NCI-H1092 treated with DMSO at 0.1 percent for 48 hours (cell line): ENCODE measurements at places on chromosomes 16 and 17.

- no peak for DNase-seq
Measured at GRCh38 chr16:31695667-31696066, 168.0 kb downstream of the AHSP start.

DNA sequence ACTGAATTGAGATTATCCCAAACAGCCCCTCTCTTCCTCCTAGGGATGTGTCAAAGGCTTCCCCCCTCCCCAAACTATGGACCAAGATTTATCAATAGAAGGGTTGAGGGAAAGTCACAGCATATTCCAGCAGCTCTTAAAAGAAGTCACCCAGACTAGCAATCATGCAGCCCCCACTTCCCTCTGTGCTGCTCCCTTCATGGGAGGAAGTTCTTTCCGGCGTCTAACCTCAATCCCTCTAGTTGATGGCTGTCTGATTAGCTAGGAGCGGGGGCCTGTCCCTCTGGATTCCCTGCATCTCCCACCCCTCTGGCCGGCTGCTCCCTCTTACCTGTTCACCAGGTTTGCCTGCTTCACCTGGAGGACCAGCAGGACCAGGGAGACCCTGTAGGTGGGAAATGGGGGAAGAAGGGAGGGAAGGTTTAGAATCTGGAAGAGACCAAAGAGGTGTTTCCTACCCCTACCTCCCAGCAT, 9.2 kb downstream of the COL1A1 start:
- DNase-seq = no peak

DNA sequence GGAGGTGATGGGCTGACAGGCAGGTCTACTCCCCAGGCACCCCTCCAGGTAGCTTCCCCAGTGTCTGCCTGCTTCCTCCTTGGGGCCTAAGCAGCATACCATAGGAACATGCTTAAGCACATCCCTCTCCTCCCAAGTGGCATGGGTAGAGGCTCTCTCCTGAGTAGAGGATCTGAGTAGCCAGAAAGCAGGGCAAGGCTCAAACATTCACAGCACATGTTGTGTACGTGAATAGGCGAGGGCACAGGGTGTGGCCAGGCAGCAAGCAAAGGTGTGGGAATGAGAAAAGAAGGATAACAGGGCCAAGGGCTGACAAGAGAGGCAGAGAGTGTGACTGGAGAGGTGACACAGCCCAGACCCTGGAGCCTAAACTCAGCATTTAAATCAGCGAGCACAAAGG, 29.7 kb upstream of the GFOD2 start:
- no peak for DNase-seq

- no peak for DNase-seq
Measured at GRCh38 chr17:4005296-4006164, 41.3 kb upstream of the ATP2A3 start.

- DNase-seq = no peak
Measured at GRCh38 chr17:53949473-53950090, 126.9 kb downstream of the KIF2B start.

GRCh38 chr17:63435681-63436522, 10.2 kb downstream of the CYB561 start:
- DNase-seq = peak; percentile 56

DNA sequence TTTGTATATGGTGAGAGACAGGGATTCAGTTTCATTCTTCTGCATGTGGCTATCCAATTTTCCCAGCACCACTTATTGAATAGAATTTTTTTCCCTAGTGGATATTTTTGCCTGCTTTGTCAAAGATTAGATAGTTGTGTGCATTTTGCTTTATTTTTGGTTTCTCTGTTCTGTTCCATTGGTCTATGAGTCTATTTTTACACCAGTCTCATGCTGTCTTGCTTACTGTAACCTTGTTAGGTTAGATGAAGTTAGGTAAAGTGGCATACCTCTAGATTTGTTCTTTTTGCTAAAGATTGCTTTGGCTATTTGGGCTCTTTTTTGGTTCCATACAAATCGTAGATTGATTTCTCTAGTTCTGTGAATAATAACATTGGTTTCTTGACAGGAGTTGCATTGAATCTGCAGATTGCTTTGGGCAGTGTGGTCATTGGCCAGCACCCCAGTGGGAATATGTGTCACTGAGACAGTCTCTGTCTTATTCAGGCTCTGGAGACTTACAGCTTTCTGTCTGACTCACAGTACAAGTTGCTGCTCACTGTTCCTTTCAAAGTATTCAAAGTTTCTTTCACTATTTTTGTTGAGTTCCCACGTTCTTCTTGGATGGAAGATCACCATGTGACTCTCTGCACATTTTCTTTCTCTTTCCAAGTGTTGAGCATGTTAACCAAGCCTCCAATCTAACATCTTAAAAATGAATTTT, 709.1 kb downstream of the CDH11 start:
- no peak for DNase-seq

- DNase-seq = no peak
Measured at GRCh38 chr17:38942696-38943334, 17.4 kb downstream of the LASP1NB start.

DNA sequence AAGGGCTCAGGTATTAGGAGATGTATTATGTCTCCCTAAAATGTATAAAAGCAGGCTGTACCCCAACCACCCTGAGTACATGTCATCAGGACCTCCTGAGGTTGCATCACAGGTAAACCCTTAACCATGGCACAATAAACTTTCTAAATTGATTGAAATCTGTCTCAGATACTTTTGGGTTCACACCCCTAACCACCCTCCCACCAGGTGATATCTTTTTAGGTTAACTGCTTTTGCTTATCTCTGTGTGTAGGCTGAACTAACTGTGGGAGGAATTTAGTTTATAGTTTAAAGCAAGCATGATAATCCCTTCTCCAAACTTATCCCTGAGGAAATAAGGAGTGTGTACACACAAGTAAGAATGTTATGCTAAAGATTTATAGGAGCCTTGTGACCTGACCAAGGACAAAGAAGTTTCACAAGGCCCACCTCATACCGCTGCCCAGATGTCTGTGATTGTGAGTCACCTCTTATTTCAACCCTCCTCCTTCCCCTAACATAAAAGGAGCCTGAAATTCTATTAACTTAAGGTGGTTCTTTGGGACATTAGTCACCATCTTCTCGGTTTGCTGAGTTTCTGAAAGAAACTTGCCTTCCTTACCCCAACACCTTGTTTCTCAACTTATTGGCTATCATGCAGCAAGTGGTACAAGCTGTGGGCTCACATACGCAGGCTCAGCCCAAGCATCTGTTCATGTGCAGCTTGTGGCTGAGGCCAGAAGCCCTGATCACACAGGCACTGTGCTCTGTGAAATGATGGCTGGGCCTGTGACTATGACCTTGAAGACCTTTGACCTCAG, 11.3 kb downstream of the PRSS22 start:
- no peak for DNase-seq

- DNase-seq = peak; percentile 17
Measured at GRCh38 chr17:83079352-83079747, at the start of gene METRNL. TSS of gene METRNL (plus strand) at chr17:83079609. CDS start at chr17:83079816, 207 bp downstream.

DNA sequence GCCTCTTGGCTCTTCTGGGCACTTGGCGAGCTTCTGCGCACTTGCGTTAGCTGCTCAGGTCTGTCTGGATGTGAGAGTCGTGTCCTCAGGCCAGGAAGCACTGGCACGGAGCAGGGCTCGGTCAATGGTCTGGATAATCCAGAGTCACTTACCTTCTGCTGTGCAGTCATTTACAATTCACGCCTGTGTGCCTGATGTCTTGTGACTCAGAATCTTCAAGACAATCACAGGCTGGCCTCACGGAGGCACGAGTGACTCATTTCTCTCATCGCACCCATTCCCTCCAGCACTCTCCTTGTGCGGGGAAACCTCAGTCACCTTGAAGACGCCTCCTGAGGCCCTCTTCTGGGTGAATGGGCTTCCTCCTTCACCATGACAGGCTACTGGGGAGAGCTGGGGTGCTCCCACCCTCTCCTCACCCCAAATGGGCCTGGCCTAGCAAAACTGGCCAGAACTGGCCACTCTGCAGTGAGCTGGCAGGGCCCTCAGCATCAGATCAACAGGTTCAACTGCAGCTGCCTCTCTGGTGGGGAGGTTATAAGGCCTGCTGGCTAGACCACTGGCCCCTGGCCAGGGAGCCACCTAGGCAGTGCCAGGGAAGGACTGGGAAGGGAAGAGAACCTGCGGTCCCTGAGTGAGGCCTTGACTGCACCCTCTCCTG, 1.9 kb upstream of the CAPN15 start:
- DNase-seq = no peak

GRCh38 chr17:69447726-69448125, 33.2 kb downstream of the MAP2K6 start:
- no peak for DNase-seq

DNA sequence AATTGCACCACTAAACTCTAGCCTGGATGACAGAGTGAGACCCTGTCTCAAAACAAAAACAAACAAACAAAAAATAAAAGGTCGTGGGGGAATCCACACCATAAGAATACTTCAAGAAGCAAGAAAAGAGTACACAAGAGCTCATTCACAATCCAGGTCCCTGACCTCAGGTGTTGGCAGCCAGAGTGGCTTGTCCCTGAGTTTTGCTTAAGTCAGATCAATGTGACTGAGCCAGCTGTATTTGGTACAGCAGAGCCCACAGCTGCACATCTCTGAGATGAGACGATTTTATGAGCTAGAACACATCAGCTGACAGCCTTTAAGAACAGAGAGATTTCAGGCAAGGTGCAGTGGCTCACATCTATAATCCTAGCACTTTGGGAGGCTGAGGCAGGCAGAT, 22.4 kb downstream of the CACNG1 start:
- DNase-seq = no peak

DNA sequence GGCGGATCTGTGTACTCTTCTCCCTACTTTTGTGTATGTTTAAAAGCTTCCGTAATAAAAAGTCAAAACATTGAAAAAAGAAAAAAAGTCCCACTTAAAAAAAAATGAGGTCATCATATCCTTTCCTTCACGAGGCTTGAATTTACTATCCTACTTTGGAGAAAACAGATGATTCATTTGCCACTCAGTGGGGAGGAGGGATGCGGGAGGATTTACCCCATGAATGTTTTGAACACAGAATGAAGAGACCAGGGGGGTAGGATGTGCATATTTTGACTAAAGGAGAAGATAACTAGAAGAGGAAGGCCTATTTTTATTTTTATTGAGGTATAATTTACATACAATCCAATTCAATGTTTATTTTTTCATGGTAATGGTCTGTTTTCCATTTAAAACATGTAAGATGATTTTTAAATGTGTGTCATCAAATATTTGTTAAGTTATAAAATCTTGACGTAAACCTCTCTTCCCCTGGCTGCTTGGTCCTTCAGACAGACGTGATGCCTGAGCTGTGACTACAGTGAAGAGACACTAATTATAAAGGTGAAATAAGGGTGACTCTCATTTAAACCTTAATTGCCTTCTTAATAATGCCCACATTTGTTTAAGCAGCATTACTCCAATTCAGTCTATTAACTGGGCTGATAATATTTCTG, 135.4 kb upstream of the AXIN2 start:
- no peak for DNase-seq

DNA sequence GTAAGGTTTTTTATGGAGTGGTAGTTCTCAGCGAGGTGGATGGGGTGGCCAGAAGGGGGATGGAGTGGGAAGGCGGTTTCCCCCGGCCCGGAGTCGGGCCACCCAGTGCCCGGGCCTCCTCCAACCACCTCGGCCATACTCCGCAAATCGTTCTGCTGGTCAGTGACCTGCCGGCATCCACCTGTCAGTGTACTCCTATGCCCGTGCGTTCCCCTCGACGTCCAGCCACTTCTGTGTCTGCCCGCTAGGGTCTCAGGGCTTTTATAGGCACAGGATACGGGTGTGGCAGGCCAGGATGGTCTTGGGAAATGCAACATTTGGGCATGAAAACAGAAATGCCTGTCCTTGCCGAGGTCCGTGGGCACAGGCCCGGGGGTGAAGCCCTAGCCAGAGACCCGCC, 19.3 kb upstream of the ASGR2 start:
- DNase-seq = no peak

DNA sequence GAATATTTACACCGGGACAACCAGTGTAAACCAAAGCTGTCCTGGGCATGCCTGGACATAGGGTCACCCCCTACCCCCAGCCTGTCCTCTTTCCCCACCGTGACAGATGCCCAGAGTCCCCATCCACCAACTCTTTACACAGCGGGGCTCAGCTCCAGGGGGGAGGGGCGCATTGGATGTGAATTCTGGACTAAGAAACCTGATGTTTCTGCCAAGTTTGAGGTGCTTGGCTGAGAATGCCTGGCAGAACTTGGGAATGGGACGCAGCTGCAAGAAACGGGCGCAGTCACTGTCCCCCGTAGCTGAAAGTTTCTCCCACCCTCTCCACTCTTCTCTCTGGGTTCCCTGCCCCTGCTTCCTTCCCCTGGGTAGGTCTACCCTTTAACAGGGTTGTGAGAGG, 68.0 kb upstream of the CDC42EP4 start:
- no peak for DNase-seq

GRCh38 chr16:82046941-82047340, 11.9 kb downstream of the HSD17B2 start:
- DNase-seq = no peak

DNA sequence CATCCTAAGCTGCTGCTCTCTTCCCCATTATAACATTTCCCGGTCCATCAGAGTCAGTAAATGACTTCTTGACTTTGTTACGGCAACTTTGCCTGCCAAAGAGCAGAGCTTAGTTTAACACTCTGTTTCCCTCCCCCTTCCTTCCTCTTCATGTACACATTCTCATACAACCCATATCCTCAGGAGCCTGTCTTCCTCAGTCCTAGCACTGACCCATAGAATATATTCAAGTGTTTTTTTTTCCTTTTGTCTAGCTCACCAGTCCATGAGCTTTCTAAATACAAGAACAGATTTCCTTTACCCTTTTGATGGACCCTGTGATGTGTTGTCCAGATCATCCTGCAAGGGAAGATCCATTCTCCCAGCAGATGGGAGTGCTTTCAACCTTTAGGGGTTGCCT, 97.0 kb upstream of the MON1B start:
- no peak for DNase-seq

- no peak for DNase-seq
Measured at GRCh38 chr16:12152740-12153139, 176.2 kb downstream of the SNX29 start.

- DNase-seq = no peak
Measured at GRCh38 chr16:11880007-11880406, 28.7 kb upstream of the RSL1D1 start.

GRCh38 chr17:70168977-70169708, at the start of gene KCNJ2:
TSS of gene KCNJ2 (plus strand) at chr17:70169532. CDS start at chr17:70175040, 5,508 bp downstream.
- DNase-seq = peak; percentile 79

GRCh38 chr16:10517868-10518267, 62.5 kb downstream of the EMP2 start:
- DNase-seq = no peak

- no peak for DNase-seq
Measured at GRCh38 chr17:40112718-40113109, 9.1 kb upstream of the MSL1 start.

DNA sequence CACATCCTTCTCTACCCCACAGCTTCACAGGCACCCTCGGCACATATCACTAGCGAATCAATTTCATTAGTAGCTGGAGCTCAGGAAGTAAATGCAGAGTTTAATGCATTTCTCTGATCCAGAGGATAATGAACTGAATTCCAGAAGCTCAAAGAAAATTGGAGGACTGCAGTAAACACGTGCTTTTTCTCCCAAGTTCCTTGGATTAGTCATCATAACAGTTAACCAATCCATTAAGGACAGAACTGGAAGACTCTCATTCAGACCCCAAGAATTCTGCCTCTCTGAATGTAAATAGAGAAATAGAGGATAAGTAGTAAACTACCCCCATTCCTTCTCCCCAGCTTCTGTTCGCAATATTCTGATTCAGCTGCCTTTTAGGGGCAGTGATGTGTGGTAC, 40.7 kb downstream of the DUSP14 start:
- no peak for DNase-seq

GRCh38 chr17:28484296-28484695, 10.9 kb downstream of the SLC13A2 start:
- DNase-seq = no peak
